ENCODE measurements at places on chromosomes 13 and 19.

DNA sequence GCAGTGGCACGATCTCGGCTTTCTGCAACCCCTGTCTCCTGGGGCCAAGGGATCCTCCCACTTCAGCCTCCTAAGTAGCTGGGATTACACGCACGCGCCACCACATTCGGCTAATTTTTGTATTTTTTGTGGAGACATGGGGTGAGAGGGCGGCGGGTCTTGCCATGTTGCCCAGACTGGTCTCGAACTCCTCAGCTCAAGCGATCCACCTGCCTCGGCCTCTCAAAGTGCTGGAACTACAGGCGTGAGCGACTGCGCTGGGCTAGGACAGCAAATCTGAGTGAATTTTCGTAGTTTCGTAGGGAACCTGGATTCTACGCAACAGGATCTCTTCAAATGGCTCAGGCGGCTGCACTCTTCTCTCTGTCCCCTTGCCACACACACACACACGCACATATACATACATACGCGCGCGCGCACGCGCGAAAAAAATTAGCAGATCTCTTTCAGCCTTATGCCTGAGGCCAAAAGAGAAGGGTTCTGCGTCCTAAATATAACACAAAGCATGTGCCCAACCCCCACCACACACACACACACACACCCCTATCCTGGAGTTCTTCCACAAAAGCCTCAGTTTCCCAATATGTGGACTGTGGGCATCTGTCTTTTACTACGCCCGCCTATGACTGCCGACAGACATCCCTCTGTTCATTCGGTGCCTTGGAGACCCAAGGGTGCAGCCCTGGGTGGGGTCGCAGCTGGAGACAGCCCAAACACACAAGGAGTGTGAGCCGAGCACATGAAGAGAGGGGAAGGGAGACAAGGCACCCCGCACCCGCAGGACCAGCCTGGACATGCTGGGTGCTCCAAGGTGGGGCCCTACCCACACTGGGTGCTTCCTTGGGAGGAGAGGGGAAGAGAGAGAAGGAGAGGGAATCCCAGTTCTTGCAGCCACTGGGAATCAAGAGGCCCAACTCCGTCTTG, 616 bp downstream of the PINLYP start:
- DNase-seq: no peak

DNA sequence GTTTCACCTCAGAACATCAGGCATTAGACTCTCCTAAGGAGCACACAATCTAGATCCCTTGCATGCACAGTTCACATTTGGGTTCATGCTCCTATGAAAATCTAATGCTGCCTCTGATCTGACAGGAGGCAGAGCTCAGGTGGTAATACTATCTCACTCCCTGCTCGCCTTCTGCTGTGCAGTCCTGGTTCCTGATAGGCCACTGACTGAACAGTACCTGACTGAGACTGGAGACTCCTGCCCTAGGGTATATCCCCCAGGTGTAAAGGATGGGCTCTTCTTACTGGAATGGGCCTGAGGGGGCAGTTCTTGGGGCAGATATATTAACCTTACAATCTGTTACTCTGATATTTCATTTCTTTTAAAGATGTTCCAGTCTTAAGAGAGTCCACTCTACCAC, 6.3 kb downstream of the OBI1 start:
- DNase-seq: no peak

- no peak for DNase-seq
These were observed 12.6 kb upstream of the GARRE1 start for GRCh38 chr19:34241513-34242337.

DNA sequence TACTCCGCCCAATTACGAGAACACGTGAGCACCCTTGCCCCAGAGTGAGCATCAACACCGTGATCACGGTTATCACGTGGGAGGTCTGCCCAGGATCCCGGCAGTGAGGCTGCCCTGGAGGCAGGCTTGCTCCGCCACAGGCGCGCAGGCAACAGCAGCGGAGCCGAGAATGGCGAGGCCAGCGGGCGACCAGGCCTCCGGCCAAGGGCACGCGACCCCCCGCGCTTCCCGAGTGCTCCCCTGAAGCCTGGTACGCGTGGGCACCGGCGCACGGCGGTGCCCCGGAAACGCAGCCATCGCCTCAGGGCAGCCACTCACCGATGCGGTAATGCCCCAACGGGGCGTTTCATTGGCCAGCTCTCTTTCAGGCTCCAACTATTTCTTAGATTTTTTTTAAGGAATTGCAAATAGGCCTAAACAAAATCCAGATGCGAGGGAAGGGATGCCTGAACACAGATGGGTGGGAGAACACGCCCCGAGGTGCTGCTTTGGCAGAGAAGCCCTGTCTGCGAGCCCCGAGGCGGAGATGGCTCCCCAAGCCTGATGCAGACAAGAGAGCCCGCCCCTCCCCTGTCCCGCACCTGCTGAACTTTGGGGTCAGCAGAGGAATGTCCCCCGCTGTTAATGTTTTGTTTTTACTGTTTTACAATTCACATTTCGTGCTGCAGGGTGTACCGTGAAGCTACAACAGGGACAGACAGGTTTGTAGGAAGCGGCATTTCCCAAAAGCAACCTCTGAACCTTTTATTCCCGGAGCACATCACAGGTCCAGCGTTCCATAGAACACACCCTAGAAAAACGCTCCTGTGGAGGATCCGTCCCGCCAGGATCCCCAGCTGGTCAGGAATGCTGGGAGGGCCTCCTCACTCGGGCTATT, 132.7 kb downstream of the ZDHHC20 start:
- no peak for DNase-seq

GRCh38 chr19:5121266-5122120, 152.6 kb downstream of the KDM4B start:
- DNase-seq: no peak

- no peak for DNase-seq
These were observed 24.2 kb downstream of the ZFR2 start for GRCh38 chr19:3844596-3844995.

DNA sequence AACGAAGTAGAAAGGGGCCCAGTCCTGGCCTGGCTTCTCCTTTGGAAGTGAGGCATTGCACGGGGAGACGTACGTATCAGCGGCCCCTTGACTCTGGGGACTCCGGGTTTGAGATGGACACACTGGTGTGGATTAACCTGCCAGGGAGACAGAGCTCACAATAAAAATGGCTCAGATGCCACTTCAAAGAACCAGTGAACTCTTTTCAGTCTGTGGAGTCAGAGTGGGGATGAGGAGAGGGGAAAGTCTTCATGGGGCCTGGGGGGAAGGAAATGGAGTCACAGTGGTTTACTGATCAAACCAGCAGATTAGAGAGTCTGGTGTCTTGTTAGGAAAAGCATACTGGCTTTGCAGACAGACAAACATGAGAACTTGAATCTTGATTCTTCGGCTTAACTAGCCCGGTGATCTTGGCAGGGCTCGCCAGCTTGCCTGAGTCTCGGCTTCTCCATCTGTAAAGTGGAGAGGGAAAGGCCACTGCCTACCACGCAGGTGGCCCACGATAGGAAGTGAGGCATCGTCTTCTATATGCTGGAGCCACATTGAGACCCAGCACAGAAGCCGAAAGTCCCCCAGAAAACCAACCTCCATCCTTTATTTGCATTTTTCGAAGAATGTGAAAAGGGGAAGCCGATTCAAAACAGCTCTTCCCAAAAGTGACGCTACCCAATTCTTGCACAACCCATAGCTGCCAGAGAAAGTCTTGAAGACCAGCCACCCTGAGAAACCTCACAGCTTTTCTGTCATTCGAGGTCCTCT, at the start of gene FFAR1:
TSS of gene FFAR1 (plus strand) at position 732 of the 759 bp plus-strand sequence. CDS start 3,650 bp downstream, outside the sequence.
- no peak for DNase-seq

GRCh38 chr13:39509616-39510315, 93.2 kb downstream of the LHFPL6 start:
- no peak for DNase-seq

DNA sequence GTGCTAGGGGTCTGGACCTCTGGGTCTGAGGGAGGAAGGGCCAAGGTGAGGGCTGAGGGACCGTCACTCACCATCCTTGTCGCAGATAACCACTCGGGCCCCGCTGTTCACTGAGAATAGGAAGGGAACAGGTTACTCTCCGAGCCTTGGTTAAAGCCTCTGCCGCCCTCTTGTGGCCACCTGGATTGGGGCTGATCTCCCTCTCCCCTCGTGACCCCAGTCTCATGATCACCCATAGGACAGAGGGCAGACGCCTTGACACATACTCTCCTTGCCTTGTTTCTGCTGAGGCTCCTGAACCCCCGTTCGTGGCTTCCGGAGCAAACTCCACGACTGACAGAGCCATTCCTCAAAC, 580 bp downstream of the HSD17B14 start:
- DNase-seq: no peak

DNA sequence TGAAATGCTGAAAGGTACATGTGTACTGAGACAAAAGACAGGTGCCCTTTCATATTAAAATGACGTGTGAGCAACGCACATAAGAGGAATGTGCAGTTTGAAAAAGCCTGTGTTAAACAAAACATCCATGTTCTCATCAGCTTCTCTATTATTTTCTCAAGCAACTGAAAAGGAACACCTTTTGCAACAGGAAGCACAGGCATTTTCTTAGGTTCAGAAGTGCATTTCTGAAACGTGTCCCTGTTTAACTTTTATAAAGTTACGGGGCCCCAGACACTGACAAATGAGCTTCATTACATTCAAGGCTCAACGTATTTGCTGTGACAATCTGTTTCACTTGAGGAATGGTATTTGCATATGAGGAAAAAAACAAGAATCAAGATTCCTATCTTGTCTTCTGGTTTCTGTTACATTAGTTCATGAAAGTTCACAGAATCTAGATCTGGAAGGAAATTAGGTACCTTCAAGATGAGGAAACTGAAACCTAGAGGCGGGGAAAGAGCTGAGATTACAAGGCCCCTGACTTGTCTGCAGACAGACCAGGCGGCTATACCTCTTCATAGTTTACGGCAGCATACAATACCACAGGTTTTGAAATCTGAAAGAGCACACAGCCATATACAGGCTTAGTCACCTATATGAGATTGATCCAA, 431.7 kb downstream of the KLF12 start:
- DNase-seq: no peak

DNA sequence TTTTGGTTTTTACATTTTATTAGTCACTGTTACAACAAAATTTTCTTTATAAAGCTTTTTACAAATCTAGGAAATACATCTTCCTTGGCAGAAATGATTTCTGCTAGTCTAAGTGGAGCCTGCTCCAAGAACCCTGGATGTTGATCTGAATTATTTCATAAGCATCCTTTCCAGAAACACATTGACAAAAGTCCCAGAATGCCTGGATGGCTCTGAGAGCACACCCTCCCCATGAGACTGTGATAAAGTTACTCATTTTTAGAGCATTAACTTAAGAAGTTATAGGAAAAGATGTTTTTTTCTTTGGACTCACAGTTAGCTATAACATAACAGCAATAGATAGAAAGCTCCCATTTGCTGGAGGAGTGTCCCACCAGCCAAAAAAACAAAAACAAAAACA, 559.6 kb upstream of the SPRY2 start:
- no peak for DNase-seq

DNA sequence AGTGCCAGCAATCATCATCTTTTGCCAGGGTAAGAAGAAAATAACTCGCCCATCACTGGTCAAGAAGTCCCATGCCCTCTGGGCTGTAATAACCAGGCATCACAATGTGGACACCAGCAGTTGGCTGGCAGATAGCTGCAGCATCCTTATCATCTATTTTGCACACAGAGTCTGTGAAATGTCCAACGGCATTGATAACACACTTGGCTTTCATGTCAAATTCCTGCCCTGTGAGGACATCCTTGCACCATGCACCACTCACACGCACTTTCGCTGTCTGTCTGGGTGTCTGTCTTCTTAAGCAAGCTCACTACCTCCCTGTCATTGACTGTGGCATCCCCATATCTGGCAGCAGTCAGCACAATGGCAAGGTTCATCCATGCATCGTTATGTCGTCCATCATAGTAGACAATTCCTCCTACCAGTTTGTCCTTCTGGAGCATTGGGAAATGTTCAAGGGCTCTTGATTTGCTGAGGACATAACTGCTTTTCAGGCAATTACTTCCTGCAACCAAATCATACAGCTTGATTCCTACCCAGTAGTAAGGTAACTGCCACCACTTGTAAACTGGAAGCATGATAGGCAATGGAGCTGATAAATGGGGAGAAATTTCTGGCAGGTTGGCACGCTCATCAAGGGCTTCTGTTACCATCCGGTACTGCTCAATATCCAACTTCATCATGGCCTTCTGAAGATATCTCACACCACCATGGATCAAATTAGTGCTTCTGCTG, 6.8 kb upstream of the ZSCAN5A start:
- DNase-seq: no peak

DNA sequence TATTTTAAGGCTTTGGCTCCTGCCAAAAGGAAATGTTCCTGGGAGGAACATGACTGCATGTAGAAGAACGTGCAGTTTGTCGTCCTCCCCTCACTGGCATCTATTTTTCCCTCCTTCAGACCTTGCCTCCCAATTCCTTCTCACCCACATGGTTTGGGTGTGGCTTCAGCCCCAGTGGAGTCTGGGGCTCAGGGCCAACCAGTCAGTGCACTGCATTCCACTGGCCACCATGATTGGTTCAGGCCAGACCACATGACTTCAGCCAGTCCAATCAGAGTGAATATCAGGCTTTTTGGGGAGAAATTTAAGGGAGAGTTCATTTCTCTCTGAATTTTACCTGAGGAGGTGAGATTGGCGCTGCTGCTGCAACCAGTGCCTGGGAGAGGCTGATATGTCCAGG, 171.6 kb downstream of the ZIC5 start:
- DNase-seq: no peak

- no peak for DNase-seq
These were observed 12.0 kb upstream of the KCNC3 start for GRCh38 chr19:50341091-50341564.

GRCh38 chr19:45823182-45823581, 8.1 kb upstream of the RSPH6A start:
- no peak for DNase-seq

GRCh38 chr13:110018009-110018408, 231.6 kb upstream of the IRS2 start:
- no peak for DNase-seq

DNA sequence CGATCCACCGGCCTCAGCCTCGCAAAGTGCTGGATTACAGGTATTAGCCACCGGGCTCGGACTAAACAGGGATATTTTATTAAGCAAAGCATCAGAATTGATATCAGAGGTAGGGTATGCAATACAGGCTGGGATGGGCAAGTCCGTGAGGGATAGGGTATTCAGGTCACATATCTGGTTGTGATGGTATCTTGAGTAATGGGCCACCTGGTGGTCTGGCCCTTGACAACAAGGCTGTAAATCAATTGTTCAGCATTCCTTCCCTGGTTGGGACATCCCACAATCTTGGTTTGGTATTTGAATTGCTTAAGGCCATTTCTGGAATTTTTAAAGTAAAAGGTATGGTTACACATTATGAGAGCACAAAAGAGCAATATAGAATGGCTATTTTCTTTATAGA, 1588.0 kb downstream of the SLITRK1 start:
- no peak for DNase-seq

All from cortex of kidney (tissue), 1 donor.